NCI-H2171 treated with DMSO at 0.1 percent for 48 hours (cell line): ENCODE measurements at places on chromosomes 1 and 21.

DNA sequence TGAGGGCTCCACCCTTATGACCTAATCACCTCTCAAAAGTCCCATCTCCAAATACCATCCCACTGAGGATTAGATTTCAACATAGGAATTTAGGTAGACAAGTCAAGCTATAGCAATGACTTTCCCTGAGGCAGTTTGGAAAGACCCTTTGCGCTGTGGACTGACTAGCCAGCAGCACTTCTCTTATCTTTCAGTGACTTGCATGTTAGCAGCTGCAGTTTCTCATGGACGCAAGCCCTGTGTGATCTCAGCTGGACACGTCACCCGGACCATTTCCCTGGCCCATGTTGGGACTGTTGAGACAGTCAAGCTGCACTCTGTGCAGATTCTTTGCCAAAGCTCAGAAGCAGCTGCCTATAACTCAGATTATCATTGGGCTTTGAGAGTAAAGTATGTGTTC lies 408.1 kb upstream of the USP24 start:
- no peak for DNase-seq

- DNase-seq: no peak
Measured at GRCh38 chr1:230849451-230850224, 18.7 kb downstream of the C1orf198 start.

GRCh38 chr1:206036663-206037455 lies 13.2 kb upstream of the CTSE start:
- DNase-seq: no peak

GRCh38 chr1:59204001-59204400 lies 92.9 kb upstream of the FGGY start:
- DNase-seq: no peak

- no peak for DNase-seq
Measured at GRCh38 chr21:15009837-15010363, 54.9 kb downstream of the NRIP1 start.

- no peak for DNase-seq
Measured at GRCh38 chr1:8746554-8746953, 70.9 kb downstream of the RERE start.

GRCh38 chr1:18951818-18952391 lies 4.6 kb downstream of the IFFO2 start:
- DNase-seq: no peak

GRCh38 chr21:18228060-18228739 lies 16.4 kb upstream of the CHODL start:
- DNase-seq: peak; percentile 85

DNA sequence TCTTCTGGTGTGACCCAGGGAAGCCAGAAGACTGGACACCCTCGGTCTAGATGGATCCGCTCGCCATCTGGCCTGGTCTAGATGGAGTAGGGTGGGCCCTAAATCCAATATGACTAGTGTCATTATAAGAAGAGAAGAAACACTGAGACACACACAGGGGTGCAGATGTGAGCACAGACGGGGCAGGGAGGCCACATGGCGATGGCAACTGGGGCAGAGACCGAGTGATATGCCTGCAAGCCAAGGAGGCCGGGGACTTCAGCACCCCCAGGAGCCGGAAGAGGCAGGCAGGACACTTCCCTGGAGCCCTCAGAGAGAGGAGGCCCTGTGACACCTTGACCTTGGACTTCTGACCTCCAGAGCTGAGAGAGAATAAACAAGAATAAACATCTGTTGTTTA lies 5.6 kb upstream of the TFF3 start:
- DNase-seq: no peak

DNA sequence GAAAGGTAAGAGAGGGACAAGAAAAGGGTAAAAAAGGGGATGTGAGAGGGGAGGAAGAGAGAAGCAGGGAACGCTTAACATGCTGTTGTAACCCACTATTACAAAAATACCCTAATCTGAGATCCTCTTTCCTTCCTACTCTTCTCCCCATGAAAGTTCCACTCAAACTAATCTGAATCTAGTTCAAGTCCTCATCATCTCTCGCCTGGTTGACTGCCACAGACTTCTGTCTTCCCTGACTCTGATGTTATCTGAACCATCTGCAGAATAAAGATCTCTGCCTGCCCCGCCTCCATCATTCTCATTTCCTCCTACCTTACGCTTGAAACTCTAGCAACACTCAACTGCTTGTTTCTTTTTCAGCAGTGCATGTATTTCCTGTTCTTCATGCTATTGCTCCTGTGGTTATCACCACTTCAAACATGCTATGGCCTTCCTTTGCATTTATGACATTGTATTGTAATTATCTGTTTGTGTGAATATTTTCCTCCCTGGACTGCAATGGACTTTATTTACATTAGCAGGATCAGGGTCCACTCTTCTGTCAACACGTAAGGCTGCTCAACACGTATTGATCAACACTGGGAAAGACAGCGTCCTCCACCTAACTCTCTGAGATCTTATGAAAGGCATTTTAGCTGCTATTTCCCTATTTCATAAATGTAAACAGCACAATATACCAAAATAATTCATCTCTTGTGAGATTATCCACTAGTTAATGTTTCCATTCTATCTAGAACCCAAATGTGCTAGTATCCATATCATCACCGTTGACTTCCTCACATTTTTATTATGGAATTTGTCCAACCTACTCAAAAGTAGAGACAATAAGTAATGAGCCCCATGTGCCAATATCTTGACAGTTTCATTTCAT lies 215.5 kb upstream of the USP25 start:
- DNase-seq: no peak

GRCh38 chr21:45348591-45349327 lies 56.2 kb upstream of the COL18A1 start:
- DNase-seq: no peak

DNA sequence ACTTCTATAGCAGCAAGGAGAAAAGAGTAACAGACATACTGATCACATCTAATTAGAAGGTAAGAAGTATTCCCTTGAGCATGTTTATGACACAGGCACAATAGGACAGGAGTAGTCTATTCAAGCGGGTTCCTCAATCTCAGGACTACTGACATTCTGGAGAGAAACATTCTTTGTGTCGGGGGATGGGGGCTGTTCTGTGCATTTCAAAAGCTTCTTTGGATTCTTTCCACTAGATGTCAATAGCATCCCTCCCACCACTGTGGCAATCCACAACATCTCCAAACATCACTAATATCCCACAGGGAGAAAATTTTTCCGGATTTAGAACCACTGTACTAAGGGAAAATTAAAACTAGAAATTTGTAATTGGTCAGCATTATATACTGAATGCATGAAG lies 56.9 kb downstream of the ADAMTS5 start:
- no peak for DNase-seq

DNA sequence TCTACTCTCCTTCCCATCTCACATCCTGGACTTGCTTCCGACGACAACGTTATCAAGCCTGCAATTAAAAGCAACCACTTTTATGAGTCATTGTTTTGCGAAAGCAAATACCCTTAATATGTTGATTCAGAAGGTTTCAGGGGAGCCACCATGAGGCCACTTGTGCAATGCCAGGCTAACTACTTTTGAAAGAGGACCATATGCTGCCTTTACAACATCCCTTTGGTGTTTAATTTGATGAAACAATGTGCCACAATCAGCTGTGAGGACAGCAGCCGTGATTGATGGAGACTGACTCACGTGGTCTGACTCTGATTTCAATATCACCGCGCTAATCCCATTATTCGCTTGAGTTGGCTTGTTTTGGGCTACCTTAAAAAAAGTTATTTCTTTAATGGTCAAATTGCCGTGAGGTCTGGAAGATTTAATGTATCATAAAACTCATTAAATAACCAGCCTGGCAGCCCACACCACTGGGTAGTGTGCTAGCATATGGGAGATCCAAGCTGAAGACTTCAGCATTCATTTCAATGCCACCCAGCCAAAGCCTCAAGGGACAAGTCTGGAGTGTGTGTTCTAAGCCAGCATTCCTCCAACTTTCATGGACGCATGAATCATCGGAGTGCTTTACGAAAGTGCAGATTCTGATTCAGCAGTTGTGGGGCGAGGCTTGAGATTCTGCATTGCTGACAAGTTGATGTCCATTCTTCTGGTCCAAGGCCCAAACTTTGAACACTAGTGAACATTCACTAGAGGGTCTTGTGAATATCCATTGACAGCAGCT lies 73.3 kb upstream of the PAXBP1 start:
- DNase-seq: peak; percentile 81

- DNase-seq: peak; percentile 20
Measured at GRCh38 chr1:207962716-207963426, 51.9 kb upstream of the CD34 start.

GRCh38 chr1:210351496-210351895 lies 22.8 kb downstream of the HHAT start:
- DNase-seq: no peak

GRCh38 chr1:160163615-160164014 lies 12.2 kb downstream of the ATP1A4 start:
- no peak for DNase-seq

DNA sequence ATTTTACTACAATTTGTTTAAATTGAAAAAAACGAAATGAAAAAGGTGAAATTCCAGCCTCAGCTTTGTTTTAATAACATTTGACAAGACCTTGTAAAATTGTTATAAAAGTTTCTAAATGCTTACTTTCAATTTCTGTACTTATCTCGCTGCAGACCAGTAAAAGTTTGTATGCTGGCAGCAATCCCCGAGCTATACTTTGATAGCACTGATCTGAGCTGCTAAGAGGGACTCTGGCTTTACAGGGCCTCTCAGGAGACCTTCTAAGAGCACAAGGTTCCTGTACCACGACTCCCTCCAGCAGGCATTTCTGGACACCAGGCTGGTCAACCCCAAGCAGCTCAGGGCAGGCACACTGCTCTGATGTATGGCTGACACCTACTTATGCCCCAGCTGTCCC lies 13.1 kb downstream of the STMN1 start:
- DNase-seq: no peak

GRCh38 chr1:156074661-156075060 lies 7.6 kb downstream of the MEX3A start:
- DNase-seq: peak; percentile 55

DNA sequence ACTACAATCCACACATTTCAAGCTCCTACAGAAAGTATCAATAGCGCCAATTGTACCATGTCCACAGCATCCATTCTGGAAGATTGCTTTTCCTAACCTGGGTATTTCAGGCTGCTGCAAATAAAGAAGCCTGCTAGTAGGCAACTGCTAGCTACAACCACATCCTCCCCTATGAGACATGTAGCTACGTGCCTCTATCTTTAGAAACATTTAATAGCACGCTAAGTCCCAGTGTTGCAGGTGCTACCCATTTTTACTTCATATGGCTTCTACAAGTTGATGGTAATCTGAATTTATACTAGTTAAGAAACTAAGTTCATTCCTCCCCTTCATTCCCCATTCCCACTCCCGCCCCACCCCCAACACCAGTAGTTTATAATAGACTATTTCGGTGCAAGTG lies 7.4 kb upstream of the AMPD1 start:
- DNase-seq: no peak

GRCh38 chr1:53545663-53546408 lies 86.6 kb downstream of the DMRTB1 start:
- DNase-seq: peak; percentile 97

DNA sequence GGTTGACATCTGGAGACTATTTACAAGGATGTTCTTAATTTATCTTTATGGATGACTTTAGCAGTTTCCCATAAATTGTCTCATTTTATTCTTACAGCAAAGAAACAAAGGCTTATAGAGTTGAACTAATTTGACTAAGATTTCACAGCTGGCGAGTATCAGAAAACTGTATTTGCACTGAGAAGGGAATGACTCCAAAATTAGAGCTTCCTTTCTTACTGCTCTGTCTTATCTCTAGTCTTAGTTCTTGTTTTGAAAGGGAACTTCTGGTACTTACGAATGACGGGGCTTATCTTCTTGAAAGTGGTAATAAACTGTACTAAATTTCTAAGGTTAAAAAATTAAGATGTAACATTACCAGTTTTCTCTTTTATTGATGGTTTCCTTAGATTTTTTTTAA lies 13.6 kb downstream of the CNST start:
- DNase-seq: no peak

DNA sequence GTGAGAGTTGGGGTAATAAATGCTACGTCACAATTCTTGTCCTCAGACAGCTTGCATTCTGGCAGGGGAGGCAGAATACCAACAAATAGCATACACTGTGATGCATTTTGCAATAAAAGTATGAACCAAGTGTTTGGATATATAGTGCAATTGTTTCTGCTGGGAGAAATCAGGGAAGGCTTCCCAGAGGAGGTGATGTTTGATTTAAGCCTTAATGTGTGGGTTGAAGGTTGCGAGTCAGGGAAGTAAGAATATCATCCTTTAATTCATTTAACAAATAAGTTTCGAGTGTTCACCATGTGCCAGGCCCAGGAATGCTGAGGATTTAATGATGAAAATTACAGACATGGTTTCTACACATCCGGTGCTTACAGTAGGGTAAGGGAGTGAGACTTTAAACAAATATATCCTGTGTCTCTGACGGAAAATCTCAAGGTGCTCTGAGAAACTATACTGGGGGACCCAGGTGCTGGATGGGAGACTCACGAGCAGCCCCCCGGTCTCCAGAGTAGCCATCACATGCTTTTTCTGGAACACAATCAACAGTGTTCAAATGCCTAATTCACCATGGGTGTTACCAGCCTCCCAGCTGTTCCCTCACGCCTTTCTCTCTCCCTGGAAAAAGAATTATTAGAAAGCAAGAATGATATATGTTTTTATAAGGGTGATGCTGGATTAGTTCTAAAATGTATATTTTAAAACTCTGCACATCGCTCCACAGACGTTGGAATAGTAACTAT lies 31.7 kb downstream of the RASSF5 start:
- no peak for DNase-seq

- no peak for DNase-seq
Measured at GRCh38 chr1:21891621-21892479, 45.3 kb downstream of the HSPG2 start.

GRCh38 chr1:55894521-55894920 lies 679.4 kb upstream of the USP24 start:
- DNase-seq: no peak

DNA sequence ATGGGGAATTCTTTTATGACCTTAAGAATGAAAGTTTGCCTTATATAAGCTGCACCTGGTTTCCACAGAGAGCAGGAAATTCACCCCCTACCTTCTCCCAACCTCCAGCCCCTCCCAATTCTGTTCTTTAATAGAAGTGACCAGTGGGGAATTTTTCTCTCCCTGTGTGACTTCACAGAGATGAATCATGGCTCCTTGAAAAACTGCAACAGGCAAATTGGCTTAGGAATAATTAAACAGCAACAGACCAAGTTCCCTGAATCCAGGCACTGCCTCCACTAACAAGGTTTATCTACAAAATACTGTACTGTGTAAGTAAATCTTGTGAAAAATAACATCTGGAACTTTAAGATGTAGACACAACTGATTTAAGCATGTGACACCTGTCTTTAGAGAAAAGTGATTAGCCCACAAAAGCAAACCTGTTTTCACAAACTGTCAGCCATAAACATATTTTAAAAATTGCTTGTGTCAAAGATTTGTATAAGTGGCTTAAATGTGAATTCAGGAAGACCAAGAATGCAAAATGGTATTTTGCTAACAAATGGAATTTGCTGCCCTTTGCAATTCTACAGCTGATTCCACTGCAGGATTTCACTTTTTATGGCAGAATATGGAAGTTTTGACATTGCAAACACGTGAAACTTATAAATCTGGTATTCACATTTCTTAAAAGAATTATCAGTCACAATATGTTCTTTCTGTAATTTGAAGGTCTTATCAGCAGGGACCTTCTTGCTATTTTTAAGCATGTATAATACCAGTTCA lies 54.0 kb downstream of the ALG14 start:
- DNase-seq: no peak

GRCh38 chr21:41744028-41744930 lies 22.6 kb downstream of the RIPK4 start:
- no peak for DNase-seq
